ENCODE measurements at places on chromosomes 13 and 19. TPM values are rescaled to one million over a fixed set of nuclear protein-coding genes. Genes with fewer than 3 reads are reported as not detected.

DNA sequence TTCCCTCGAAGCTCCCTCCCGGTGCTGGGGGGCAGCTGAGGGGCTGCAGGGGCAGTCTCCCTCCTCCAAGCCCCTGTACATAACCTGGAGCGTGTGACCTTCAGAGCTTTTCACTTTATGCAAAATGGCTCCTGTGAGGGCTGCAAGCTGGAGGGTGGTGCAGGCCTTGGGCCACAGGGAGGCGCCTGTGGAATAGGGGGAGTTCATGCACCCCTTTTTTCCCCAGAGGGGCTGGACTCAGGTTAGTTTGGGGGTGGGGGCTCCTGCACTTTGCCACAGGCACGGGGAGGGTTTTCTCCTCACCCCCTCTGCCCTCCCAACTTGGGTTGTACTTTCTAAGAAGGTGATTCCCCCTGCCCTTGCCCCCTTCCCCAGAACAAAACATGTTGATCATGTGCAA, 6.6 kb upstream of the PRR19 start:
- no peak for DNase-seq

GRCh38 chr13:101626925-101627555, 174.6 kb downstream of the ITGBL1 start:
- peak; percentile 58 for DNase-seq

DNA sequence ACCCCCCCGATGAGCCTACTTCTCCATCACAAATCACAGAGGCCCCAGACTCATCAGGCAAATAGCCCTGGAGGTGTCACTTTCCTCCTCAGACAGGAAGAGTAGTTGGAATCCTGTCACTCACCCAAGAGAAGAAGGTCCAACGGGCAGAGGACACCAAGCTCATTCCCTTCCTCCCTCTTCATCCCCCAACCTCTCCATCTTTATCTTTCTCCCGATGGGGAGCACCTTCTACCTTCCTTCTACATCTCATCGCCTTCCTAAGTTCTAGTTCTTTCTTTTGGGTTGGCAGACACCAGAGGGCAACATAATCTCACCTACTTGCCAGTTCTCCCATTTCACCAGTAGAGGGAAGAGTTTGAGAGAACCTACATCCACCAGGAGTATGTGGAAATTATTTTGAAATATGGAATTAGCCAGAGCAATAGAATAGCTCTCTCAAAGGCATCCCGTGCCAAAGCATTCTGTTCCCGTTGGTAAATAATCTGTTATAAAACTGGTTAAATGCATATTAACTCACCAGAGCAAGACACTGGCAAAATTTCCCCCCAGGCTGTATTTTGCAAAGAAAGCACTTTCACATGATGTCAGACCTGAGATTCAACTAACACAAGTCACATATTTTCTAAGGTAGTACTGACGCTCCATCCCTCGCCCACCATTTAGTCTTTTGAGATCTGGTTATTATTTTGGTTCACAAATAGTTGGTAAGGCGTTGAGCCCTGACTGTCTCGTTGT, 55.0 kb downstream of the ZIC5 start:
- DNase-seq: peak; percentile 40

Gene ZNF536
- total RNA-seq: not detected

GRCh38 chr13:43170506-43170905, 147.1 kb downstream of the DNAJC15 start:
- DNase-seq: no peak
